Stimulated activated CD4-positive, alpha-beta T cell treated with anti-CD3 and anti-CD28 coated beads, Interleukin-1b, Interleukin-23, amount 100 ng/mL, for 48 hours (primary cell): ENCODE measurements at places on chromosomes 1 and 21.

DNA sequence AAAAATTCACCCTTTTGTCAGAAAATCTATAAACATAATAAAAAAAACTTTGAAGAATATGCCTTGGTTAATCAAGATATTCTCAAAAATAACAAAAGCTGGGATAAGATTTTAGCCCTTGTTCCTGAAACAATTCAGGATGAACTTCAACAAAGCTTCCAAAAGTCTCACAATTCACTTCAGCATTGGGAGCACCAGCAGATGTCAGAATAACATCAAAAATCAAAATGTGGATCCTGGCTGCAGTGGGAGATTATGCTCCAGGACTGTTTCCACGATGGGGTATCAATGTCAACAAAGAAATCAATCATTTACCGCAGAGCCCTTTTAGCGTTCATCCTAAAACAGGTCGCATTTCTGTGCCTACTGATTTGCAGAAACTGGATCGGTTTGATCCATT, 35.2 kb downstream of the ZNF670 start:
- DNase-seq = no peak

GRCh38 chr1:235027076-235027861, 101.4 kb downstream of the TOMM20 start:
- DNase-seq = no peak

DNA sequence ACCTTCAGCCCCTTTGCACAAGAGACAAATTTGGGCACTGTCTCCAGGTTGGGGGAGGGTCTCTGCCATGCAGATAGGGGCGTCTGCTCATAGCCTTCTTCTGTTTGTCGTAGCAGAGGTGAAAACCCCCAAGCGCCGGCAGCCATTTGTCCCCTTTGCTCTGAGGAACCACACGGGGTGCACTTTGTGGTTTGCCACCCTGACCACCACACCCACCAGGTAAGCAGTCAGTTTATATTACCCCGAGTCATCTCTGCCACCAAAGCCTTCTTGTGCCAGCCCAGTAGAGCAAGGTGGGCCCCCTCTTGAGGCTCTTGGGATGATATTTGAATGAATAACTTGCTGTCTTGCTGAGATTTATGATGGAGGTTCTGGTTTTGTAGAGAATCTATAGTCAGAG, 111.8 kb downstream of the VPS13D start:
- DNase-seq = no peak

- no peak for DNase-seq
Observed at GRCh38 chr1:157595356-157595755, 2.5 kb downstream of the FCRL4 start.

- no peak for DNase-seq
Observed at GRCh38 chr21:35559829-35560225, 500.5 kb downstream of the SETD4 start.

- DNase-seq = no peak
Observed at GRCh38 chr1:32636914-32637645, 13.3 kb downstream of the ZBTB8OS start.

DNA sequence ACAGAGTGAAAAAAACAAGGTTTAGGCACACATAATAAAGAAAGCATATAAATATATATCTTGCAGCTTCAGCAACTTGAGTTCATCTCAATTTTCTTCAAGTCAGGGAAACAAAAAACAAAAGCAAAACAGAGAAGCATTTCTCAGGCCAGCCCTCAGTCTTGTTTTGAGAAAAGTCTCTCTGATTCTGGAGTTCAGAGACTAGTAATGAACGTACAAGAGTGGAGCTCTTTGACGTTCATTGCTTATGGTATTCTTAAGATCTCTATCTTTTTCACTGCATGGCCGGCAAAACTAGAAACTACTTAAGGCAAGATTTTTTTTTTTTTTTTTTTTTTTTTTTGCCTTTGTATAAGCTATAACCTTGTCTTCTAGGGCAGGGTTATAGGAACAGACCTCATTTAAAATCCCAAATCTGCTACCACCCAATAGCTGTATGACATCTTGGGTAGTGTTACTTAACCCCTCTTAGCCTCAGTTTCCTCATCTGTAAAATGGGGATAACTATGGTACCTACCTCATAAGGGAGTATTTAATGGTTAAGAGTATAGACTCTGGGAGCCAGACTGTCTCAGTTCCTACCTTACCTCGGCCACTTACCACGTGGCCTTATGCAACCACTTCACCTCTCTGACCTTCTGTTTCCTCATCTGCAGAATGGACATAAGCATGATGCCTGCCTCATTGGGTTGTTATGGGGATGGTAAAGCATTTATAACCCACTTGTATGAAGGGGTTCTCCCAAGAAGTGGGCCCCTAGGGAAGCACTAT, 33.6 kb downstream of the LMO4 start:
- no peak for DNase-seq

- DNase-seq = peak; percentile 33
Observed at GRCh38 chr1:39214998-39215873, 10.7 kb downstream of the MACF1 start.

- no peak for DNase-seq
Observed at GRCh38 chr21:36117286-36117741, 17.6 kb upstream of the CBR3 start.

DNA sequence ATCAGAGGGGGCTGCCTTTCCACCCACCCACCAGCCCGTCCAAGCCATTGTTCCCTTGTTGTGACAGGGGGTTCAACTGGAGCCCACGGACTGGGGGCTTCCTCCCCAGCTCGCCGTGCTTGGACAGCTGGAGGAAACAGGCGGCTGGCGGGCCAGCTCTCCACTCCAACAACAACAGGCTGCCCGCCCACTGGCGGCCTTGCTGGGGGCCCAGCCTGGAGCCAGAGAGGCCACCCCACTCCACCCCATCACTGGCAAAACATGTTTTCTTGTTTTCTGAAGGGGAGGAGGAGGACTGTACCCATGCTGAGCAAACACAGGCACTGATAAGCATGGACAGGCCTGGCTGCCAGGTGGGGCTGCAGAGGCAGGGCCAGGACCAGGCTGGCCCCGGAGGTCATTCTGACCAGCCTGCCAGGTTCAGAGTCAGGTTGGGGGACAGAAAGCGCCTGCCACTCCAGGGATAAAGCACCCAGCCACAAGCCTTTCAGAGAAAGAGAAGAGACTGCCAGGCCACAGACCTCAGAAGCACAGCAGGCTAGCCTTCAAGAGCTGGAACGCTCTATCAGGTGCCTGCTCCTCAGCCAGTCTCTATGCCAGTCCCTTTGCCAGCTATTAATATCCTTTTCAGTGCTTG, 32.8 kb downstream of the GJA4 start:
- no peak for DNase-seq

GRCh38 chr1:171877701-171878100, 36.4 kb downstream of the DNM3 start:
- no peak for DNase-seq

GRCh38 chr1:97238816-97239215, 517.2 kb downstream of the PTBP2 start:
- no peak for DNase-seq

DNA sequence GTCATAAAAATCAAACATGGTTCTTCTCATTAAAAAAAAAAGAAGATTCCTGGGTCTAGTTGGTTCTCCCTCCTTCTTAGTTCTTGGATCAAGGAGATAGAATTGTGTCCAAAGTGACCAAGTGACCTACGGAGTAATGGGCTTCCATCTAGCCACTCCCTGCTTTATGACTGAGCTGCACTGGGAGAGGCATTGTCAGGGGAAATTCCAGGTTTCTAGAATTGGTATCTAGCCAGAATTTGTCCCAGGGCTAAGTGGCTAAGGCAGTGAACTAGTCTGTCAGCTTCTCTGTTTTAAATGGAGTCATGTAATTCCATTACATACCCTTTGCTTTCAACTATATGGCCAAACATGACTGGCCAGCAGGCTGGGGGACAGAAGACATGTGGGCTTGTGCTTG, 40.1 kb upstream of the ERG start:
- DNase-seq = no peak
